ENCODE measurements at places on chromosomes 12 and 14. TPM values are rescaled to one million over a fixed set of nuclear protein-coding genes. Genes with fewer than 3 reads are reported as not detected.

PPM1H gene
- 10.1 TPM for total RNA-seq

PRB2 gene
- 1.7 TPM for total RNA-seq

SERPINA10 gene
- total RNA-seq: not detected

PLEKHD1 gene
- 0.49 TPM for total RNA-seq

FKBP3 gene
- total RNA-seq: 83.1 TPM

SOAT2 gene
- not detected for total RNA-seq

GRIP1 gene
- total RNA-seq: 77.9 TPM

FICD gene
- 2.5 TPM for total RNA-seq

WIF1 gene
- total RNA-seq: 0.98 TPM

MANSC1 gene
- total RNA-seq: 2.5 TPM

PYGL gene
- total RNA-seq: 8.1 TPM

C12orf54 gene
- total RNA-seq: not detected

TEX52 gene
- not detected for total RNA-seq

DNAI7 gene
- total RNA-seq: 3.9 TPM

BICD1 gene
- total RNA-seq: 50.2 TPM

Measured in temporal lobe (tissue), 4 donors.